Muscle of arm (tissue), 14 donors: ENCODE measurements at places on chromosomes 3 and 15. TPM values are rescaled to one million over a fixed set of nuclear protein-coding genes. Genes with fewer than 3 reads are reported as not detected.

GRCh38 chr3:90005281-90005847, 897.9 kb downstream of the EPHA3 start:
- DNase-seq, result no peak

GRCh38 chr3:25557694-25558093, 107.0 kb downstream of the TOP2B start:
- peak; percentile 30 for DNase-seq

DNA sequence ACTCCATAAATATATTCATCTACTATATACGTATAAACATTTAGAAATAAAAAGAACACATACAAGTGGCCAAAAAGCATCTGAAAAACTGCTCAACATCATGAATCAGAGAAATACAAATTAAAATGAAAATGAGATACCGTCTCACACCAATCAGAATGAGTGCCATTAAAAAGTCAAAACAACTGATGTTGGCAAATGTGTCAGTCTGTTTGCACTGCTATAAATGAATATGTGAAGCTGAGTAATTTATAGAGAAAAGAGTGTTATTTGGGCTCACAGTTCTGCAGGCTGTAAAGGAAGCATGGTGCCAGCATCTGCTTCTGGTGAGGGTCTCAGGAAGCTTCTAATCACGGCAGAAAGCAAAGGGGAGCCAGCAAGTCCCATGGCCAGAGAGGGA, 620.3 kb upstream of the CCDC54 start:
- no peak for DNase-seq

DNA sequence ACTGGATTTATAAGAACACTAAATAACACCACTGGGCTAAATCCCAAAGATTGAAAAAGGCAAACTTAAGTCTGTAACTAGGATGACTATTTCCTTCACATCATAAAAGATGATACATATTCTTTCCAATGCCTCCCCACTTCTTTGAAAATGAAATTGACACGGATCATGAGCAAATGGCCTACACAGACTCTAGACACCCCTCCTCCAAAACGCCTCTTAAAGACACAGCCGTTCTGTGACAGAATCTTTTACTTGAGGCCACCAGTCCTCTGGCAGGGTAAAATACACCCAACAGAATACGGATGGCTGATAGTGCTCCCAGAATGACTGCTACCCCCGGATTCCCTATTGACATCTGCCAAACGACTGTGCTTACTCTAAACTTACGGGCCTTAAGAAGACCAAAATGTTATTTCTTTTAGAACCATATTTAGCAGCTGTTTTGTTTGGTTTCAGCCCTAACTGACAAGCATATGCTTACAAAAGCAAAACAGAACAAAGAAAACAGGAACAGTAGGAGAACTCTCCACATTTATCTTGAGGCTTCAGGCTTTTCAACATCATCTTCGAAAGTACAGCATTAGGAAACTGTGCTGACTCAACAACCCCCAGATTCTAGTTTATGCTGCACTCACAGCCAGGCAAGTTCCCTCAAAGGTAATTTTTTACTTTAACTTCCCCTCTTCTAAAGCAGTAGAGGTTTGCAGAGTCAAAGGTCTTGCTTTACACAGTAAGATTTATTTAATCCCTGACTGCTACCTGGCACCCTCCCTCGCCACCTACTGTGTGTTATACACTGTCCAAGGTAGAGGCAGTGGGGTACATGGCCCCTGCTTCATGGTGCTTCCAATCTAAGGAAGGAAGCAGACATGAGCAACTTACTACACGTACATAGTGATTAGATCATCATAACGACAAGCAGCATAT, 84.3 kb downstream of the TNIK start:
- DNase-seq, result no peak

GRCh38 chr3:107508331-107508730, 14.4 kb upstream of the BBX start:
- DNase-seq, result no peak

DNA sequence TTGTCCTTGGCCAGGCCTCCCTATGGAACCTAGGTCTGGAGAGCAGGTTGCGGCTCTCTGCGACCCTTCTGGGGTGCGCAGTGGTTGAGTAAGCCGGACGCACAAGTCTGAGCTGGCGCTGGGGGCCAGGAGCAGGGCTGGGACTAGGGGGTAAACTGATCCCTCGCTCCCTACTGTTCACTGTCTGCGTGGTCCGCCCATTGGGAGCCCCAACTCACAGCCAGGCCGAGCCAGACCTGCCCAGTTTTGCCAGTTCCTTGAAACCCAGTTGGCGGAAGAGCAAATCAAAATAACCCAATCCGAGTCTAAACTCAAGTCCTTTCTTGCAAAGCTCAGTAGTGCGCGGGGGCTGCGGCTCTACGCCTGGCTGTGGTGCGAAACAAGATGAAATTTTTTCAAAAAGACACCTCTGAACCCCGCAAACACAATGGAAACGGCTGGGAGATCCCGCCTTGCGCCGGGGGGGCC, 17.5 kb downstream of the RGMA start:
- no peak for DNase-seq

GRCh38 chr3:17546500-17547255, 195.8 kb downstream of the TBC1D5 start:
- no peak for DNase-seq

GRCh38 chr3:2697589-2697988, 412.6 kb downstream of the IL5RA start:
- no peak for DNase-seq

DNA sequence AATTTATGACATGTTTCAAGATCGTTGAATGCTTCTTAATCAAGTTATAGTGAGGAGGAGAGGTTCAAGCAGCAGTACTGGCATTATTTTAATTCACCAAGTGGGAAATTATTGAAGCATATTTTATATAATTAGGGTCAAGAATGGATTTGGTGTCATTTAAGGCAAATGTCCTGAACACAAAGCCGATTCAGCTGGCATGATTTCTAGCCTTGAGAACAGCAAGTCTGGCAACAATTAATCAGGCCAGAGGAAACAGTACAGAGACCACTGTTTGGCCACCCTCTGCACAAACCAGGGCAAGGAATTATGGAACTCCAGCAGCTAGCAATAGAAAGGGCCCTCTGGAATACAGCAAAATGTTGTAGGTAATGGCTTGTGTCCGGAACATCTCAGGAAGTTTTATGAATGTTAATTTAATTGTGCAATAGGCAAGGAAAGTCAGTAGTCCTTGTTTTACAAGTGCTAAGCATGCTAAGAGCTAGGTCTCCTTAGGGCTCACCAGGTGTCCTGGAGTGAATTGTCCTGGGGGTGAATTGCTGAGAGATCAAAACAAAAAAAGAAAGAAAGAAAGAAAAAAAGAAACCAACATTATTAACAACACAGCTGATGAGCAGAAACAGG, 38.7 kb upstream of the SNRK start:
- DNase-seq, result no peak

- no peak for DNase-seq
Observed at GRCh38 chr15:39549912-39550311, 31.0 kb upstream of the THBS1 start.

GRCh38 chr15:47400603-47401002, 316.7 kb upstream of the SEMA6D start:
- no peak for DNase-seq

GRCh38 chr15:86906376-86906775, 826.7 kb downstream of the AGBL1 start:
- no peak for DNase-seq

DNA sequence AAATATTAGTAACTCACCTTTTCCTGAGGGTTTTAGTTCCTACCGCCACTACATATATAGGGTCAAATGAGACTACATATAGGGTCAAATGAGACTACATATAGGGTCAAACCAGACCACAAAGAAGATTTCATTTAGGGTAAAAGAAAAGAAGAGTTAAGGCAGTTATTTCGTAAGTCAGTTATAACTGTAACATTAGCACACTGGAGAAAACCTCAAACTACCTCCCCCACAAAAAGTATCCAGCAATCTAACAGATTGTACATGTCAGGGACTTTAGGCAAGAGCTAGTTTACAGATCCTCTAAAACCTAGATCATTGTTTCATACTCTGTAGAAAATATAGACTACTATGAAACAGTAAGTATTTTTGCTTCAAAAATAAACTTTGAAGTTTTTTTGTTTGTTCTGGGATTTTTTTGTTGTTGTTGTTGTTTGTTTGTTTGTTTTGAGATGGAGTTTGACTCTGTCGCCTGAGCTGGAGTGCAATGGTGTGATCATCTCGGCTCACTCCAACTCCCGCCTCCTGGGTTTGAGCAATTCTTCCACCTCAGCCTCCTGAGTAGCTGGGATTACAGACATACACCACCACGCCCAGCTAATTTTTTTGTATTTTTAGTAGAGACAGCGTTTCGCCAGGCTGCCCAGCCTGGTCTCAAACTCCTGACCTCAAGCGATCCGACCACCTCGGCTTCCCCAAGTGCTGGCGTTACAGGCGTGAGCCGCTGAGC, 92.4 kb upstream of the CGNL1 start:
- no peak for DNase-seq

DNA sequence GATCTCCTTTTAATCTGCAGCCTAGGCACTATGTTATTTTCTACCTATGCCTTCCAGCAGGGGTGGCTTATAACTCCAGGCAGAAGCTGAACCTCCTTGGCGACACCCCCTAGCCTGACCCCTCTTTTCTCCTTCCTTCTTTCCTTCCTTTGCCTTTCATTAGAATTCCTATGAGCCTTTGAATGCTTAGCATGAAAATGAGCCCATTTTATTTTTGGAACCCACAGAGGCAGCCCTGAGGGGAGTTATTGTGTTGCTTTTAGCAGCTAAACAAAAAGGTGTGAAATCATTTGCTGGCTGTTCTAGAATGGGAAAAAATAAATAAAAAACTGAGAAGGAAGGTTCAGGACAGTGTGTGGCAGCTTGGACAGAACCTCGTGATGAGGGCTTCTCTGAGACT, 164.6 kb upstream of the ICE2 start:
- DNase-seq, result no peak

GRCh38 chr3:42225486-42226363, 40.3 kb downstream of the CCK start:
- no peak for DNase-seq

DNA sequence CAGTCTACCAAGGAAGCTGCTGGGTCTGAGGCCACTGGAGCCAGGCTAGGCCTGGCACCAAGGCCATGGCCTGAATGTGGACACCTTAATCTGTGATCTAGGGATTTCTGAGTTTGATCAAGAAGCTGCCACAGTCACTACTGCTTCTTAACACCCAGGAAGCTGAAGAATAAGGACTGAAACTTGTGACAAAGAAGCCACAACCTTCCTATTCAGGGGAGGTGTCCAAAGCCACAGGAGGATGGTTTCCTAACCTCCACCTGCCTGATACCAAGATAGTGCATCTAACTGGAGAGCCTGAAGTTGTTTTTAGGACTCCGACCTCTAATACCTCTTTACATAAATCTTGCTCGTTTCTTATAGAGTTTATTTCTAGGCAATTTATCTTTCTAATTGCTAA, 5.5 kb upstream of the ANO10 start:
- no peak for DNase-seq

- no peak for DNase-seq
Observed at GRCh38 chr15:84400017-84400740, 164.6 kb downstream of the GOLGA6L4 start.

GRCh38 chr15:90327311-90327710, 24.8 kb upstream of the ZNF774 start:
- DNase-seq, result no peak

The SLC51A gene
- 6.1 TPM for polyA plus RNA-seq

The PLEKHO2 gene
- 13.4 TPM for polyA plus RNA-seq

The IL5RA gene
- not detected for polyA plus RNA-seq

The MYO5C gene
- 9.3 TPM for polyA plus RNA-seq

The GOLGA8J gene
- not detected for polyA plus RNA-seq
